Astrocyte of the spinal cord (primary cell): ENCODE measurements at places on chromosomes 7 and 10.

DNA sequence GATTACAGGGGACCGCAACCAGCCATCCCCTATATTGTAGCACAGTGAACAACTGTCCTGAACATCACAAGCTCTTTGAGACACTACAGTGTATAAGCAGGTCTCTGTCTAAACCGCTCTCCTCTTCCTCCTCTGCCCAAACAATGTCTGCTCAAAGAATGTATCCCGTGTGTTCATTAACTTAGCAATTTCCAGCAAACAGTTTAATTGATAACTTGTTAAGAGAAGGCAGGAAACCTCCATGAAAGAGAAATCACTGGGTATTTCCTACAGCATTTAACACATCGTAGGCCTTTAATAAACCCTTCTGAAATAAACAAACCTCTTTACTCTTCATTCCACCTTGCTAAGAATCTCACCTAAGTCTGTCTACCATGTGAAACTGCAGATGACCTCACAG is 1.5 kb downstream of the PMS2 start:
- DNase-seq: no peak

GRCh38 chr7:19749658-19750057 is 23.8 kb downstream of the TMEM196 start:
- peak; percentile 41 for DNase-seq

DNA sequence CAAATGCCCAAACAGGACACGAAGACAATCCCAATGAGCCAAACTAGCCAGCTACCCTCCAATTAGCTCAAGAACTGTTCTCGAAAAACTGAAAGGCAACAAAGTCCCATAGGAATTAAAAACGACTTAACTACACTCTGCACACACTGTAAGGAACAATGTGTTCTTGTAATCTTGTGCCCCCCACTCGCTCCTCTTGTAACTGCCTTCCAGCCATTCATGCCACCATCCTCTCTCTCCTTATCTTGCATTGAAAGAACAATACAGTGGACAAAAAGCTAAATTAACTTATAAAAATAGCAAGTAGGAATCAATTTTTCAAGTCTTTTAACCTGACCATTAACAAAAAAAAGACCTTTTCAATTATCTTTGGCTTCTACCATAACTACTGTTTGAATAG is 2.9 kb downstream of the CYTH3 start:
- no peak for DNase-seq

- DNase-seq: no peak
These were observed 90.4 kb downstream of the SPAG6 start for GRCh38 chr10:22435650-22436049.

- DNase-seq: no peak
These were observed 10.9 kb downstream of the CDCA7L start for GRCh38 chr7:21934808-21935207.

DNA sequence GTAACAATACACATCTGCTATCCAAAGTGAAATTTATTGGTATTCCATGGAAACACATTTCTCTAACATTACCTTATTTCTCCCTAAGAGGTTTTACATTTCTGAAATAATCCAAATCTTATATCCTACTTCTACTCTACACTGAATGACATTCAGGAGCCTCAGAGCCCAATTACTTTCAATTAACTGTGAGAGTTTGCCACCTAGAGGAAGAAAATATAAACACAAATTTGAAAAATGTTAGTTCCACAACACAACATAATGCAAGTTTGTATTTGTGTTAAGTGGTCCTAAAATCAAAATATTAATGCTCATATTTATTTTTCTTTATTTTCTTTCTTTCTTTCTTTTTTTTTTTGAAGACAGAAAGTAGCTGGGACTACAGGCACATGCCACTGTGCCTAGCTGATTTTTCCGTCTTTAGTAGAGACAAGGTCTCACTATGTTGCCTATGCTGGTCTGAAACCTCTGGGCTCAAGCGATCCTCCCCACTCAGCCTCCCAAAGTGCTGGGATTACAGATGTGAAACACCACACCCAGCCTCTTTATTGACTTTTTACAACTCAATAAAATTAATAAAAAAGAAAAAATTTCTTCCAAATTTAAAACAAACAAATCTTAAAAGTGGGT is 46.0 kb downstream of the ATAD1 start:
- peak; percentile 42 for DNase-seq

GRCh38 chr10:7625836-7626235 is 40.9 kb downstream of the ITIH5 start:
- no peak for DNase-seq

DNA sequence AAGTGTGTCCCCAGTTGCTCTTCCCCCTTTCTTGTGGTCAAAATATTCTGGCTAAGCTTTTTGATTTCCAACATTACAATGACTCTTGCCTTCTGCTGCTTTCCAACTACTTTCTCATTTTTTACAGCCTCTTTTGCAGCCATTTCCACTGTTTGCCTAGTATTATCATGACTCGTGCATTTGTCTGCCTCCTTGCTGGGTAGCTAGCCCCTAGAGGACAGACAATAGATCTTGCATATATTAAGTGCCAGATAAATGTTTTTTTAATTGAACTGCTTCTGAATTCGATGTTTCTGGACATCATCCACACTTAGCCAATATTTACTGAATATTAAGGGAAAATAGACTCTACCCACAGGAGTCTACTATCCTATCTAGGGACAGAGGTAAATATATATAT is 124.5 kb downstream of the POU6F2 start:
- no peak for DNase-seq

DNA sequence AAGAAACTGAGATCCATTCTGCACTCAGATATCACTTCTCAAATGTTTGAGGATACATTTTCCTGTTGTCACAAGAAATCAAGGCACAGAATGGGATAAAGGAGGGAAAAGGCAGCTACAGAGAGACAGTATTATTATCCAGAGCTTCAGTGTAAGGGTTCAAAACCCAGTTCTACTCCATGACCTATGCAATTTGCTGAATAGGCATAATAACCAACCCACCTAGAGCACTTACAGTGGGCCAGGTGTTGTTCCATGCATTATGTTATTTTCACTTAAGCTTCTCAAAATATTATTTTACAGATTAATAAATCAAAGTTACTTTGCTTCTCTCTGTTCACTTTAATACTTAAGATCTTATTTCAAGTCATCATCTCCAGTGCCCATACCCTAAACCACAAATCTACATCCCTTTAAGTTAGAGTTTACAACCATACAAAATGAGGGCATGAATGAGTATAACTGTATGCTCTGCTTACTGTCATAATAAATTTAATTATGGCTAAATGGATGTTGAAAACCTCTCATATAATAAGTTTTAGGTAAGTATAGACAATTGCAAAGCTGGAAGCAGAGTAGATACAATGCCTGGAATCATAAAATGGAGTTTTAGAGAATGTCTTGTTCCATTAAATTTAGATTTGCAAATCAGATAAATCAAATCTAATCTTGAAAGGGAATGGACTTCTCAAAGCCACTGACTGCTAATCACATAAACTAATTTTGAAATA is 28.1 kb upstream of the PCLO start:
- no peak for DNase-seq

DNA sequence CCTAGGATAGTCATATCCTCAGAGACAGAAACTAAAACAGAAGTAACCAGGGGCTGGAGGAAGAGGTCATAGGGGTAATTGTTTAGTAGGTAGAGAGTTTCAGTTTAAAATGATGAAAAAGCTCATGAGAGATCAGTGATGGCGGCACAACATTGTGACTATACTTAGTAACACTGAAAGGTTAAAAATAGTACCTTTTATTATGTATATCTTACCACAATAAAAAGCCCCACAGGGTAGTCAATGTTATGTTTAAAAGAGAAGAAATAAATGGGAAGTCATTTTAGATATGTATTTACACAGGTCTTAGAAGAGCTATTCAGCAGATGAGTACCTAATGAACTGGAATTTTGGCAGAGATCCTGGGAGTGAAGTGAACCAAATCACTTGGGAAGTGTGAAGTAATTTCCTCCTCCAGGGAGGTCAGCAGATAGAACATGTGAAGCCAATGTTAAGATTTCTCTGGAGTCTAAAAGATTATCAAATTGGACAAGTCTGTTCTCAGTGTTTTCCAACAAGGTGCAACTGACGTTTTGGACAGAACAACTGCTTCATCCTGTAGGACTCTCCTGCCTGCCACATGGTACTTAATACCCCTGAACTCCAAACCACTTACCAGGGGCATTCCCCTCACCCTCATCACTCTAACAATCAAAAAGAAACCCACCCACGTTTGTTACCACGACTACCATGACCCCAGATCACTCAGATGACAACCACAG is 6.4 kb downstream of the CDCA7L start:
- peak; percentile 9 for DNase-seq

DNA sequence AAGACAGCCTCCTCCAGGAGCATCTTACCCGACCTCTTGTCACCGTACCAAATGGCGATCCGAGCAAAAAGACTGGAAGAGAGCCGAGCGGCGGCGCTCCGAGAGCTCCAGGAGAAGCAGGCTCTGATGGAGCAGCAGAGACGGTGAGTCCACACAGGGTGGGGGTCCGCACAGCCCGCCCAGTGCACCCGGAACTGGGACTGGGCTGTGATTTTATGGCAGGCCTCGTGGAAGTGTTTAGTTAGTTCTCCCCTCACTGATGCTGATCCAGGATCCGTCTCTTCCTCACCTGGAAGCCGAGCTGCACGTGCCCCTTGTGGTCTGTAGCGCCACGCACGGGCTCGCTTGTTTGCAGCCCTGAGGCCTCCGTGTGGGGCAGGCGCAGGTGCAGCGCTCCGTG is 19.6 kb downstream of the LRRC27 start:
- no peak for DNase-seq

DNA sequence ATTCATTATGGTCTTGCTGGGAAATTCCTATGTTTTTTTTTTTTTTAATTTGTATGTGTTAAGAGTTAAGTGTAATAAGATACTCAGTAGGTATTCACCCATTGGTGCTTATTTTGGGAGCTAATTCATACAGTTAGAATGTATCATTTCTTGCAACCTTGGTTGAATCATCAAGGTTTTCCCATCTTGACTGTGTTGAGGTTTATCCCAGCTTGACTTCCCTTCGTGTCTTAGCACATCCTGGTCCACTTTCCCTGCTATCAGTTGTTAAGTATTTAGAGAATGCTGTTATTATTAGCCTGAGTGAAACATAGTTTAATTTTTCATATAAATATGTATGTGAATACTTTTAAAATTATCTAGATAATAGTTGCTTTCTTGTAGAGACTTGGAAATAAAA is 20.8 kb downstream of the RALA start:
- DNase-seq: peak; percentile 50
